ENCODE measurements at places on chromosomes 11 and 22.

GRCh38 chr22:40877488-40877887 lies 15.6 kb upstream of the DNAJB7 start:
- DNase-seq: no peak

- no peak for DNase-seq
Measured at GRCh38 chr11:22466809-22467208, 128.6 kb downstream of the SLC17A6 start.

GRCh38 chr11:22479208-22479607 lies 141.0 kb downstream of the SLC17A6 start:
- DNase-seq: no peak

DNA sequence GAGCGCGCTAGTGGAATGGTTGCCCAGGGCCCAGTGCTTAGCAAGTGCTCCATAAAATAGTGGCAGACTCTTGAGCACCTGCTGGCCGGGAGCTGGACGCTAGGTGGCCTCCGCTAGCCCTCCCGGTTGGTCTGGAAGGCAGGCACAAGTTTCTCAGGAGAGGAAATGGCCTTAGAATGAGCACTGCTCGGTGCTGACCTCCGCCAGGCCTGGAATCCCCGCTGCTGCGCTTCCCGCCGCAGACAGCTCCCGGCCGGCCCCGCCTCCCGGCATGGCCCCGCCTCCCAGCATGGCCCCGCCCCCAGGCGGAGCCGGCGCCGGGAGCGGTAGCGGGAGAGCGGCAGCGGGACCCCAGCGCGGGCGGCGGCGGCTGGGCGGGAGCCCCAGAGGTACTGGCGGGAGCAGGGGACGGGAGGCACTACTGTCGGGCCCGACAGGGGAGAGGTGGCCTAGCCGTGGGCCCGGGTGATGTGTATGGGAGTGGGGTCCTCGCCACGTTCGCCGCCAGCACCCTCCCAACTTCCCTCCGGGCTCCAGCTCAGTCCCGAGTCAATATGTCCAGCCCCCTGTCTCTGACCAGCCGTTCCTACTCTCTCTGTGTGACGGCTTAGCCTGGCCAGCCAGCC lies at the start of gene SIPA1:
SIPA1 (plus strand) TSS at position 308 of the 626 bp plus-strand sequence. CDS start 2,821 bp downstream, outside the sequence.
- peak; percentile 60 for DNase-seq

DNA sequence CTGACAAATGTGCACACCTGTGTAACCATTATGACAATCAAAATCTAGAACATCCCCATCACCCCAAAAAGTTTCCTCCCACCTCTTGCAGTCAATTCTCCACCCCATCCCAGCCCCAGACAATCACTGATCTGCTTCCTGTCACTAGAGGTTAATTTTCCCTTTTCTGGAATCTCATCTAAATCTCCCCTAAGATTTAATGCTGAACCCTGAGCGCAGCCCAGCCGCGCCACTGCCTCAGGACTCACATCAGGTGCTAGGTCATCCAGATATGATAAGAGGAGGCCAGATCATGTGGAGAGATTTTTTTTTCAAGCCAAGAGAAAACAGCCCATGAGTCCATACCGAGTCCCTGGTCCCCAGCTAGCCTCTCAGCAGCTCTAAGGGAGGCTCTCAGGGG lies 4.3 kb upstream of the TMPRSS13 start:
- no peak for DNase-seq

Data from stimulated activated CD4-positive, alpha-beta T cell treated with anti-CD3 and anti-CD28 coated beads, Interleukin-15, amount 100 ng/mL, for 1 hour (primary cell).